ENCODE measurements at places on chromosomes 7 and 10.

DNA sequence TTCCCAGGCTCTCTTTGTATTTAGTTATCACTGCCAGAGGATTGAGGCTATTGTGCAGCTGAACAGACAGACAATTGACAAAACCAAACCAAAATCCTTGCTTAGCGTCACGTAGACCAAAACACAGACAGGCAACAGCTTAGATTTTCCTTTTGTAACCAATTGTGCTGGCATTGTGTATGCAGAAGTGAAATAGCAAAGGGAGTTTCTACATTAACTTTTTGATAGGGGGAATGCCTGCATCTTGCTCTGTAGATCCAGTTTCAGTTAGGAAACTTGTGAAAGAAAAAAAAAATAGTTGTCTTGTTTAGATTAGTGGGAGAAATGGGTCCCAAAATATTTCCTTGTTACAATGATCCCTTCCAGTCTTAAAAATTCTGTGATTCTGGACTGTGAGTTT lies 333.8 kb downstream of the BBS9 start:
- no peak for DNase-seq

- DNase-seq, result no peak
Observed at GRCh38 chr10:29007748-29008610, 280.9 kb upstream of the LYZL1 start.

DNA sequence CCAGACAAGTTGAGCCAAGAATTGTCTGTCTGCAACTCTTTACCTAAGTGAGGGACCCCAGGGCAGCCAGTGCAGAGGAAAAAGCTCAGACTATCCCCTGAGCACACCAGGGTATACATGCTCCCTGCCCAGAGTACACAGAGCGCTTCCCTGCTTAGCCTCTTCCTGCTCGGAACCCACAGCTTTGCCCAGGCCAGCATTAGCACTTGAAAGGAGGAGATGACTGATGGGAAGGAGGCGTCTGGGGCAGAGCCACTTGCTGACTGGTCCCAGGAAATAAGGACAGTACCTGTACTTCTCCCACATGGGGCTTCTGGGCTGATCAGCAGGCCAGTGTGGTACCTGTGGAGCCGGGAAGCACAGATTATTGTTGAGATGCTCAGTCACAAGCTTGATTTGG lies 48.4 kb upstream of the TRIM8 start:
- no peak for DNase-seq

GRCh38 chr10:111030042-111030750 lies 46.6 kb upstream of the ADRA2A start:
- no peak for DNase-seq

- DNase-seq, result no peak
Observed at GRCh38 chr7:103134836-103135554, 13.9 kb downstream of the NAPEPLD start.

- DNase-seq, result no peak
Observed at GRCh38 chr10:24969841-24970281, 17.5 kb upstream of the PRTFDC1 start.

- no peak for DNase-seq
Observed at GRCh38 chr10:72653383-72654096, 27.7 kb upstream of the MICU1 start.

DNA sequence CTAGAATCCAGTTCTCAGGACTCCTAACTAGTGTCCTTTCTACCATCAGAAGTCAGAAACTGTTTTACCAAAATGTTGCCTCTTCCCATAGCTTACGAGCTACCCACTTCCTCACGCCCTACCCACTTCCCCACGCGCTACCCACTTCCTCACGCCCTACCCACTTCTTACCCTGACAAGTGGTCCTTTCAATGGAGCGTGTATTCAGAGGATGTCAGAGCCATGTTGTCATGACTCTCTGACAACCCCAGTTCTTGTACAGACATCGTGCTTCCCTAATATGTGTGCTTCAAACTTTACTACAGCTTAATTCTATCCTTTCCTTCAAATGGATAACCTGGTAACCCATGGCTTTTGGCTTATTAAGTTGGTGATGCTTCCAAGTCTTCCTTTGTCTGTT lies 84.8 kb upstream of the PHF14 start:
- DNase-seq, result no peak

DNA sequence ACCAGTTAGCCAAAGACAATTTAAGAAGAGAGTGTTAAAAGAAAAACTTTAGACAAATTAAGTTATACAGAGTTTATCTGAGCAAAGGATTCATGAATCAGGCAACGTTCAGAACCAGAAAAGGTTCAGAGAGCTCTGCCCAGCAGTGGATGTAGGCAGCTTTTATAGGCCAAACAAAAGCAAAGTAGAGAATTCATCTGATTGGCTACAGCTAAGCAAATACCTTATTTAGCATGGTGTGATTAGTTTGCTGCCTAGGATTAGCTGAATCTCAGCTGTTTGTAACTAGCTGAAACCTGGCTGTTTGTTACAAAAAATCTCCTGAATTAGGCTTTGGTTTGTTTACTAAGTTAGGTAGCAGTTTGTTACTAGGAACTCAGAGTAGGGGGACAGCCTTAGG lies 66.0 kb downstream of the SLC25A40 start:
- no peak for DNase-seq

- DNase-seq, result no peak
Observed at GRCh38 chr7:117835016-117835664, 38.1 kb downstream of the CTTNBP2 start.

DNA sequence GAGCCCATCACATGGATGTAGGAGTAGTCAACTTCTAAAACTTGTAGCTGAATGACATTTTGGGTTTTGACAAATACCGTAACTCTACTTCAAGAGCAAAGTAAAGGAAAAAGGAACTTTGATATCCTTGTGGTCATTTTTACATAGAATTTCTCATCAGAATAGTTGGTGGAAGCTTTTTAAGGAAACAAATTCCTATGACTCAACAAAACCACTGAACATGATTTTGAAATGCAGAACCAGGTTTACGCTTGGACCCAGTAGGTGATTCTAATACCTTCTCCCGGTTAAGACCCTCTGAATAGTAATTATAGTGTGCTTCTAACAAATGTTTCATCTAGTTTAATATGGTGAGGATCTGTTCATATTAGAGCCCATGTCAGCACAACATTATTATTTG lies 307.8 kb downstream of the GPR37 start:
- no peak for DNase-seq

DNA sequence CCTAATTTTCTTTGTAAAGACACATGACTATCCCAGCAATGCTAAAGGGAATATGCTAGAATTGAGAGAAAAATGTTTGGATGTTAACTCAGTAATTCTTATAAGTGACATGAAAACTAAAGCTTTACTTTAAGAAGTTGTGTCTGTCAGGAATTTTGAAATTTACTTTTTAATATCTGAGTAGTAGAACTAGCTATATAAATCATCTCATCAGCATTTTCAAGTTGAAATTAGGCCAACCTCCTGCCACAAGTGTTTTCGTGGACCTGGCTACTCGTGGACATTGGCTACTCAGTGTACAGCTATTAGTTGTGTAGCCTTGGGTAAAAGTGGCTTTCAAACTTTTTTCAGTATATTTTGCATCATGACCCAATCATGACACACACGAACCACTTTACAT lies 70.5 kb downstream of the ADD3 start:
- no peak for DNase-seq

DNA sequence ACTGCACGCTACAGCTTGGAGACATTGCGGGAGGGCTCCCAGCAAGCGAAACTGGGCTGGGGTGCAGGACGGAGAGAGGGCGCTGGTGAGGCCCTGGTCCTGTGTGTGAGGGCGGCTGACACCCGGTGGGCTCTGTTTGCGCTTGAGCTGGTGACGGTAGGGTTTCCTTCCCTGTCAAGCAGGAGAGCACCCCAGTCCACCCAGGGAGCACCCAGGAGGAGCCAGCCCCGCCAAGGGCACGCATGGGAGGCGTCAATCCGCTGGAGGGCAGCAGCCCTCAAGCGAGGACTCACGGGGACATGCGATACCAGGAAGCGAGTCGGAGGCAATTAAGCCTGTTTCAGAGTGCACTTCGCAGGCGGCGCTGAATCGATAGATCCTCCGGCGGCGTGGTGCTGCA lies 109.4 kb downstream of the MAD1L1 start:
- DNase-seq, result no peak

DNA sequence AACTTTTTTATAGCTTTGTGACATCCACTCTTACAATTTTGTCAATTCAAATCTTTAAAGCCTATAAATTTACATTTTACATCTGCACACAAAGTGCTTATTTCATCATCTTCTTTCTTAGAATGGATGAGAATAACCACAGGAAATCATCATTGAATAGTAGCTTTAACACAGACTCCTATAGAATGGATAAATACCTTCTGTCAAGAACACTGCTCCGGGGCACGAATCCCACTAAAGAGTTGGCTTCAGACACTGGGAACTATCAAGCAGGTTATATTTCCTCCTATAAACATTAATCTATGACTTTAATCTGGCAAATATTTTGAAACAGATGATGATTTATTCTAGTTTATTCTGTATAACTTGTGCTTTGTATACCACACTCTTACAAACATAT lies 269.7 kb upstream of the TPK1 start:
- no peak for DNase-seq

DNA sequence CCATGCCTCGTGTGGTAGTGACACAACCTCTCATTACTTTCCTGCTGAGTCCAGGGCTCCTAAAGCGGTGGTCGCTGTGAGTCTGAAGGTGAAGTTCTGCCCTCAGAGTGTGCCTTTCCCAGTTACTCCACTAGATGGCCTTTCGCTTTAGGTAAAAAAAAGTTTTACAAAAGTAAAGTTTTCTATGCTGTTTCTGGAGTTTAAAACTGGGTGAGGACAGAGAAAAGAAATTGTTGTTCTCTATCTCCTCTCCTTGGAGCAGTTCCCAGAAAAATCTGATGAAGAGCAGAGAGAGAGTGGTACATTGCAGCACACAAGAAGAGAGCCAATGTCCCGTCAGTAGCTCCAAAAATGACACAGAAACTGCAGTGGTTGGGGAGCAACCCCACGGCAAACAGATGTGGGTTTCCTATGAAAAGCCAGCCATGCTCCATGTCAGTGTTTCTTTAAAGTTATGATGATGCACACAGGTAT lies 257.1 kb downstream of the GLI3 start:
- DNase-seq, result no peak

DNA sequence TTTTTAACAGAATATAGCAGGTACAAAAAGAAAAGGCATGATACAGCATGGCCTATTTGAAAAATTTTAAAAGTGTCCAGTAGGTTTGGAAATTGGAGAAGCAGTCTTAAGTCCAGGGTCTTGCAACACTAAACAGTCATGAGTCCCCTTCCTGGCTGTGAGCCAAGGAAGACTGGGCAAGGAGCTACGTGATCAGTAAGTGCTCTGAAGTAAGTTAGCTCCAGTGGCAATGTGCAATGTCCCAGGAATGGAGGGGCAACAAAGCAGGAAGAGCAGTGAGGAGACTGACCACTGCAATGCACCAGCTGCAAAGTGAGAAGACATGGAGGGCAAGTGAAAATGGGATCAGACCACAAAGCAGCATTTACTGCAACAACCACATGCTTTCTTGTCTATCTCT lies 72.9 kb upstream of the GRID1 start:
- no peak for DNase-seq

DNA sequence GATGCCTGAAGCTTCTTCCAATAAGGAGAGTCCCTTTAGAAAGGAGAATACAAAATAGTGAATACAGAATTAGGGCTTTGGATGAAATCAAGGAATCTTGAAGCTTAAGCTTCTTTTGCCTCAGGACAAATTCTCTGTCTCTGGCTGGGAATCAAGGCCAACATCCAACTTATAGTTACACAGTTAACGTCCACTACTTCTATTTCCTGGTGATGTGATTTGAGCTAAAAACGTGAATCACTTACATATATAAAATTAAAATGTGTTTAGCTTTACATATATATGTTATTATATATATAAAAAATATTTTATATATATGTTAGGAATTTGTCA lies 11.4 kb upstream of the INPP5F start:
- DNase-seq, result no peak

- DNase-seq, result no peak
Observed at GRCh38 chr7:151327659-151328058, 14.0 kb upstream of the NUB1 start.

- no peak for DNase-seq
Observed at GRCh38 chr10:59557052-59557451, 152.6 kb downstream of the SLC16A9 start.

DNA sequence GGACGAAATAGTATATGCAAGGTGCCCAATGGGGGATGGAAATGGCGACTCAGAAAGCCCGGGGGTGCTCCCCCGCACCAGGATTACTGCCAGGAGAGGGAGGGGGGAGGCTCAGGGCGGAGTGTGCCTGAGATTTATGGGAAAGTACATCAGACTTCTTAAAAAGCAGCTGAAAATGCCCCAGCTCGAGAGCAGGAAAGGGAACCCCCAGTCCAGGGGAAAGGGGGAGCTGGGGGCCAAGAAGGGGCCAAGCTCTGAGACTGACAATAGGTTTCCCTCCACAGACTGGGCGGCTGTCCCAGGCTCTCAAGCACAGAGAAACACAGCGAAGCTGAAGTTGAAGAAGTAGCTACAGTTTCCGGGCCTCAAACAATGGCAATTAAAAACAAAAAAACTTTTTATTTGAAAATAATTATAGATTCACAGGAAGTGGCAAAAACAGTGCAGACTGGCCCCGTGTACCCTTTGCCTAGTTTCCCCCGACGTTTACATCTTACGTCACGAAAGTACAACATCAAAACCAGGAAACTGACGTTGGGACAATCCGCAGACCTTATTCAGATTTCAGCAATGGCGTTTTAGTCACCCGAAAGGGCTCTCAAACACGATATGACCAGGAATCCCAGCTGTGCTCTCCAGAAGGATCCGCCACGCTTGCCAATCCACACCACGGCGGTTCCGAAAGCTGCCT lies 83.9 kb upstream of the FGFR2 start:
- no peak for DNase-seq

DNA sequence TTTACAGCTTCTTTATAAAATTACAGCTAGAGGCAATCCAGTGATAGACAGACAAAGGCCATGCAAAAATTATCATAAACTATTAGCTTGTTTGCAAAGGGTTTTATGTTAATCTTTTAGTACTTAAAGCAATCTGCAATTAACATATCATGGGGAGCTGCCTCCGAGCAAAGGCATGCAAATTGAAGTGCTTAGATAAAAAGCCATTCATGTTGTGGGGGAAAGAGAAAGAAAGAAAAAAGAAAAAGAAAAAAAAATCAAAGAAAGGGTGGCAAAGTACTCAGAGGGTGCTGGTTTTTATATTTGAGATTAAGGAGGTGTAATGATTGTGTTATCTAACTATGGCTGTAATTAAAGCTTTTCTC lies 799.5 kb downstream of the LRMDA start:
- no peak for DNase-seq

- no peak for DNase-seq
Observed at GRCh38 chr10:102421507-102421756, 796 bp downstream of the FBXL15 start.

DNA sequence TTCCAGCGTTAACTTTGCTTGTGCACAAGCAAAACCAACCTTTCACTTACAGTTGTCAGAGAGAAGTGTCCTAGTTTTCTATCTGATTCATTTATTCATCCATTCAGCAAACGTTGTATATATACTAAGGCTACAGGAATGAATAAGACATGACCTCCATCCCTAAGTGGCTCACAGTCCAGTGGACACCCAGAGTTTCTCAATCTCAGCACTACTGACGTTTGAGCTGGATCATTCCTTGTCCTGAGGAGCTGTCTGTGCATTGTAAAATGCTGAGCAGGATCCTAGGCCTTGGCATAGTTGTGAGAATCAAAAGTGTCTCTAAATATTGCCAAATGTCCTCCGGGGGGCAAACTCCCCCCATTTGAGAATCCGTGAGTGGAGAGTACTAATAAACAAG lies 166.7 kb upstream of the PRKCQ start:
- no peak for DNase-seq

All from stimulated activated CD4-positive, alpha-beta T cell treated with anti-CD3 and anti-CD28 coated beads, Interleukin-4, amount 100 ng/mL, for 24 hours (primary cell).